ENCODE measurements at places on chromosomes 2 and 18.

GRCh38 chr2:60550178-60550983 lies 3.1 kb downstream of the BCL11A start:
- peak; percentile 60 for DNase-seq

DNA sequence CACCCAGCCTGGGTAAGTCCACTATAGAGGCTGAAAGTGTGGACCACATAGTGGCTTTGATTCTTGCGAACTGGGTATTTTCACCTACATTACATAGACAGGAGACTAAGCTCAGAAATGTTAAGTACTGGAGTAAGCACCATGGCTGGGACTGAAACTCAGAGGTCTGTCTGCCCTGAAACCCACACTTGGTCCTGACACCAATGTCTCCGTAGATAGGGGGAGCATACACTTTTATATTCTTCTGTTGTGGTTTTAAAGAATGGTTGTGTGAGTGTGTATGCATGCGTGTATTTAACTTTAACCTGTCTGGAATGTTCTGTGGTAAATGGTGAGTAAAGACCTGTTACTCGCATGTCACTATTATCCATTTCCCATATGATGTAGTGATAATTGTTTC lies 10.3 kb upstream of the NPPC start:
- DNase-seq: no peak

DNA sequence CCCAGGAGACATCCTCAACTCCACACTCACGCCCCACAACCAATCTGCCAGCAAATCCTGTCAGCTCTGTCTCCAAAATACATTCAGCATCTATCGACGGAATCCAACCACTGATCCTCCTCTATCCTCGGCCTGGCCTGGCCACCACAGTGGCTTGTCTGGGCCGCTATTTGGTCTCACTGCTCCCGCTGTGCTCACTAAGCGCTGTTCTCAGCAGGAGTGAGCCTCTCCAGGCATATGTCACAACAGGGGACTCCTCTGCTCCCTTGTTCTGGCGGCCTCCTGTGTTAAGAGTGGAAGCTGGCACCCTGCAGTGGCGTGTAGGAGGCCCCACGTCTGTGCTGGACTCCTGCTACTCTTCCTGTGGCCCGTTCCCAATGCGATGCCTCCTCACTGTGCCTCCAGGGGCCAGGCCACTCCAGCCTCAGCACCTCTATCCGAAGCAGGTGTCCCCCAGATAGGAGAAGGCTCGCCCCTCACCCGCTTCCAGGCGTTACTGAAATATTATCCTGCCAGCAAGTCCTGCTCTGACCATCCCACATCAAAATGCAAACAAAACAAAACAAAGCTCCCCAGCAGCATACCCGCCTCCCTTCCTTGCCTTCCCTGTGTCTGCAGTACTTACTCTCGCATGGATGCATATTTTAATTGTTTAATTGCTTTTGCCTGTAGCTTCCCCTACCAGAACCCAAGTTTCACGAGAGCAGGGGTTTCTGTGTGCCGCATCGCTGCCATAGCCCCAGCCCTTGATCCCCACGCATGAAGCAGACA lies 39.9 kb downstream of the CENPO start:
- DNase-seq: no peak

- DNase-seq: no peak
These were observed 1.6 kb upstream of the KLF7 start for GRCh38 chr2:207167099-207167923.

- no peak for DNase-seq
These were observed 181.0 kb upstream of the ETAA1 start for GRCh38 chr2:67216103-67216502.

GRCh38 chr2:68594674-68595492 lies 48.5 kb upstream of the PROKR1 start:
- peak; percentile 15 for DNase-seq

- DNase-seq: no peak
These were observed at the start of gene ST8SIA3 for GRCh38 chr18:57352271-57352701. Gene ST8SIA3 (plus strand): TSS chr18:57352557. CDS start chr18:57352847, 290 bp downstream.

GRCh38 chr2:225995796-225996461 lies 596.4 kb downstream of the NYAP2 start:
- no peak for DNase-seq

DNA sequence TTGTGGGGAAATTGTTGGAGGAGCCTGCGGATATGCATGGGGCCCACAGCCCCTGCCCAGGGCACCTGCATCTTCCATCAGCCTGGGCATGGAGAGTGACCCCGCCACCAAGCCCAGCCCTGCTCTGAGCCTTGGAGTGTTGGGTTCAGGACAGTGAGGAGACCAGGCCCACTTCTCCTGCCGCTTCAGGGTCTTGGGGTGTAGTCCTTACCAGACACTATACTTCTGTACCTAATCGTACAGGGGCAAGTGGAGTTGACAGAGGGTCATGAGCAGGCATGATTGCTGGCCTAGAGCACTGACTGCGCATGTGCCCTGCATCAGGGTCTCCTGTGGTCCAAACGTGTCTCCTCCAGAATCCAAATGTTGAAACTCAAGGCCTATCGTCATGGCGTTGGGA lies 108.9 kb upstream of the ZNF236 start:
- DNase-seq: no peak

- DNase-seq: no peak
These were observed 67.5 kb downstream of the TANC1 start for GRCh38 chr2:159035790-159036411.

GRCh38 chr2:189505492-189505891 lies 64.2 kb downstream of the WDR75 start:
- DNase-seq: no peak

- no peak for DNase-seq
These were observed 13.6 kb upstream of the RTN4 start for GRCh38 chr2:55063713-55064323.

Data from GM19239 (cell line).